ENCODE measurements at places on chromosomes 12 and 14. TPM values are rescaled to one million over a fixed set of nuclear protein-coding genes. Genes with fewer than 3 reads are reported as not detected.
A peak's percentile ranks its signal among the peaks of the same experiment; 100 is the strongest.

DNA sequence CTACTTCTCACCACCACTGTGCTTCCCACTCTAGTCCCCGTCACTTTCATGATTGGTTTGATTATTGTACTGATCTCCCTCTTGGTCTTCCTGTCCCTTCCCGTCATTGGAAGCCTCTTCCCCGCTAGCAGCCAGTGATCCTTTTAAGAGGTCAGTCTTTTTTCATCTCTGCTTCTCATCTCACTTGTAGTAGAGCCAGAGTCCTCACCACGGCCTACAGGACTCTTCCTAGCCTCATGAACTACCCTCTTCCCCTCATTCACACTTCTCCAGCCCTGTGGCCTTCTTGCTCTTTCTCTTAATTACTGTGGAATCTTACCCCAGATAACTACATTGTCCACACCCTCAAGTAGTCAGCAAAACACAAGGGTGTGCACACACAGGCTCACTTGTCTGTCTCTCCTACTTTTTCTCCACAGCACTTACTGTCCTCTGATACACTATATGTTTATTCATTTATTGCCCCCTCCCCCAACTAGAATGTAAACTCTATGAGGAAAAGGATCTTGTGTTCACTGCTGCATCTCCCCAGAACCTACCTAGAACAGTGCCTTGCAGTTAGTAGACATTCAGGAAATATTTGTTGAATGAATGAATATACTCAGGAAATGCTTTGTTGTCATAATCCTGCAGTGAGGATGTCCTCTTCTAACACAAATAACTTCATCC is 66.3 kb downstream of the CKB start:
- H3K4me1 ChIP-seq: no peaks in the 10 kb centered on the region
- H3K4me3 ChIP-seq: no peak overlapping the region
- no peaks in the 10 kb centered on the region for H3K36me3 ChIP-seq
- H3K27me3 ChIP-seq: no peaks in the 10 kb centered on the region
- peak overlapping the region; percentile 0 for H3K27ac ChIP-seq

GRCh38 chr12:69136931-69137613 is 102.3 kb upstream of the CPSF6 start:
- H3K4me3 ChIP-seq: no peak overlapping the region
- no peaks in the 10 kb centered on the region for H3K4me1 ChIP-seq
- DNase-seq: no peak

DNA sequence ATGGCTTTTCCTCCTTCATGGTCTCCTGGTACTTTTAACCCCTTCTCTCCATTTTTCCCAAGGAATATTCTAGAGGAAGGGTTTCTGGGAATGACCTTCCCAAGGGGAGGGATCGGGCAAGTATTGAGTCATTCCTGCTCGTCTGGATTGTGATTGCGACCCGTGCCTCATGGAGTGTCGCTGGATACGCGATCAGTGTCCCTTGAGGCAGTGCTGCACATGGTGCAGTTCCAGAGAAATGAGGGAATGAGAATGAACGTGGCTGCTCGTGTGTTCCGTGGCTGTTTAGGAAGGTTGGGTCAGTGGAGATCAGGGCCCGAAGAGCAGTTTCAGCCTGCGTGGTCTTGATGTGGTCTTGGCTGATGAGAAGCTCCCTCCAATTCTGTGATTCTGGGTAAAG is 234.4 kb downstream of the CACNA1C start:
- no peaks in the 10 kb centered on the region for H3K36me3 ChIP-seq
- no peaks in the 10 kb centered on the region for H3K27me3 ChIP-seq
- peaks cover 29% of the 10 kb centered on the region for H3K4me1 ChIP-seq
- H3K4me3 ChIP-seq: no peak overlapping the region

DNA sequence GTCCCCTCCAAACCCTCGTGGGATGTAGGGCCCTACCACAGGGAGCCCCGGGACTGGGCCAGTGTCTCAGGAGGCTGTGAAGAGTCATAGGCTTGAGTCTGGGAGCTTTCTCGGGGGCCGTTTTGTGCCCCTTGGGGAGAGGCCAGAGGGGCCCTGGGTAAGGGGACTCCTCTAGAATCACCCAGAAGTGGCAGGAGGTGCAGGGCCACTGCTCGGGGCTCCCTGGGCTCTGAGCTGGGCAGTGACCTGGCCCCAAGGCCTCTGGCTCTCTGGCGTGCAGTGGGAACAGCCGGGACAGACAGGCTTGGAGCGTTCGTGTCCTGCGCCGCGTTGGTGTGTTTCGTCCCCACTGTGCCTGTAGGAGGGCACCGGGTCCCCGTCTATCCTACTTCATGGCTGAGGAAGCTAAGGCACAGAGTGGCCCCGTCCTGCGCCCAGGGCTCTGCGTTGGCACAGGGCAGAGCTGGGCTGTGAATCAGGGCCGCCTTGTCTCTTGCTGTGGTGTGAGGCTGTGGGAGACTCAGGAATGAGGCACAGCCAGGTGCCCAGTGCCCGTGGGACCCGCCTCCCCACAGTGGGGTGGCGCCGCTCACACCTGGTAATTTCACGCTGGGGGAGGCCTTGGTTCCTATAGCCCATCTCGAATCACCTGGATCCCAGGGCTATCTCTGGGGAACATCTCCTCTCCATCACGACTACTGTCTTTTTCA is 23.8 kb upstream of the KIF26A start:
- H3K27me3 ChIP-seq: peaks cover 15% of the 10 kb centered on the region
- no peak overlapping the region for H3K27ac ChIP-seq
- no peak overlapping the region for H3K4me3 ChIP-seq
- peaks cover 14% of the 10 kb centered on the region for H3K4me1 ChIP-seq
- DNase-seq: peak; percentile 75

GRCh38 chr12:46470036-46470627 is 97.6 kb upstream of the SLC38A2 start:
- H3K36me3 ChIP-seq: no peaks in the 10 kb centered on the region
- no peak for DNase-seq
- H3K27ac ChIP-seq: no peak overlapping the region
- peaks cover 26% of the 10 kb centered on the region for H3K4me1 ChIP-seq

GRCh38 chr14:60655119-60655897 is 6.0 kb upstream of the SIX1 start:
- no peak overlapping the region for H3K27ac ChIP-seq
- peaks cover 68% of the 10 kb centered on the region for H3K27me3 ChIP-seq
- peak; percentile 73 for DNase-seq
- H3K4me3 ChIP-seq: no peak overlapping the region
- H3K4me1 ChIP-seq: peaks cover 34% of the 10 kb centered on the region

DNA sequence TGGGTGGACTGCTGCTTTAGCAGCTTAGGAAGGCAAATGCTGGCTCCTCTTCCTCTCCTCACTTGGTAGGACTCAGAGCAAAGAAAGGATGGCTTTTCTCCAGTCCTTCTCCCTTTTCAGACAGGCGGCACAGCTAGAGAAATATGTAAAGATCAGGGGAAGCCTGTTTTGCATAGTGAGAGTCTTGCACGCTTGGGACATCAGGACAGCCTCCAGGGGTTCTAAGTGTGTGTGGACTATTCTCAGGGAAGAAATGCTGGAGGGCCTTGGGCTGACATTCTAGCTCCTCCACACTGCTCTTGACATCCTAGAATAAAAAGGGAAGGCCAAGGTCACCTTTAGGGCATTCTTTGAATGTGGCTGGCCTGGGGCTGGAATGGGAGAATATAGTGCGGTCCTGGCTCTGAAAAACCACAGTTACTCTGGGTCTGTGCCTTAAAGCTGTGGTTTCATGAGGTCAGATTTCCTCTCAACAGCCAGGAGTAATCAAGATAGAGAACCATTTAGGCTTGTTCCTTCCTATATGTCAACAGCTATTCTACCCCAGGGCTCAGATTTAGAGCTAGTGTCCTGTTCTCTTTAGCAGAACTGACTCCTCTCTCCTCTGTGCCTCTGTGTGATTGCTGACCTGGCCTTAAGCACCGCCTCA is 24.3 kb downstream of the CMA1 start:
- H3K36me3 ChIP-seq: no peaks in the 10 kb centered on the region
- DNase-seq: no peak
- no peaks in the 10 kb centered on the region for H3K4me1 ChIP-seq

Gene CLEC2D
- 9.6 TPM for total RNA-seq

Gene WSCD2
- 0.61 TPM for total RNA-seq
